Activated CD4-positive, CD25-positive, alpha-beta regulatory T cell treated with anti-CD3 and anti-CD28 coated beads, Interleukin-2, amount 50 U/mL, for 72 hours (primary cell): ENCODE measurements at places on chromosomes 2 and 18.

GRCh38 chr2:152962446-152962845, 244.0 kb downstream of the ARL6IP6 start:
- DNase-seq: no peak

- DNase-seq: no peak
Observed at GRCh38 chr18:75135158-75135725, 73.7 kb downstream of the PTGR3 start.

- peak; percentile 54 for DNase-seq
Observed at GRCh38 chr2:8488001-8488738, 193.7 kb upstream of the ID2 start.

GRCh38 chr2:26892922-26893524, 45.1 kb downstream of the DPYSL5 start:
- no peak for DNase-seq

GRCh38 chr2:27185331-27186026, 26.4 kb upstream of the ATRAID start:
- DNase-seq: no peak
